ENCODE measurements at places on chromosomes 7 and 10.

GRCh38 chr7:25244254-25245033 lies 16.2 kb upstream of the NPVF start:
- no peak for DNase-seq

DNA sequence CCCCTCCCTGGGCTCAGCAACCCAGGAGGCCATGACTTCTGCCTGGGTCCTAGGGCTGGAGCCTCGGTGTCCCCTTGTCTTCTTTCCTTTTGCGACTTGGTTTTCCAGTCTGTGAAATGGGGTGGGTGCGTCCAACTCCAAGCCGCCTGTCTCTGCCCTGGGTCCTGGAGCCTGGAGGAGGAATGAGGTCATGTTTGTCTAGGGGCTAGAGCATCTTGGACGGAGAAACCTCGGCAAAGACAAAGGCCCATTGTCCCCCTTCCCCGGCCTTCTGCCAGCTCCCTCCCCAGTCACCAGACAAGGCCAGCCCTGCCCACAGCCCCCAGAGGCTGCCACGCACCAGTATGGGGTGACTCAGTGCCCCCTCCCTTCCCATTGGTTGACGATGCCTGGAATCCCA lies 39.8 kb upstream of the ELN start:
- no peak for DNase-seq

GRCh38 chr7:136324073-136324704 lies 347.0 kb upstream of the MTPN start:
- no peak for DNase-seq

GRCh38 chr7:45564485-45564884 lies 9.7 kb upstream of the ADCY1 start:
- no peak for DNase-seq

- no peak for DNase-seq
Observed at GRCh38 chr10:69239816-69240434, 19.8 kb downstream of the HKDC1 start.

- no peak for DNase-seq
Observed at GRCh38 chr7:81839708-81840369, 70.0 kb upstream of the HGF start.

- no peak for DNase-seq
Observed at GRCh38 chr7:44757311-44757710, 8.7 kb downstream of the ZMIZ2 start.

DNA sequence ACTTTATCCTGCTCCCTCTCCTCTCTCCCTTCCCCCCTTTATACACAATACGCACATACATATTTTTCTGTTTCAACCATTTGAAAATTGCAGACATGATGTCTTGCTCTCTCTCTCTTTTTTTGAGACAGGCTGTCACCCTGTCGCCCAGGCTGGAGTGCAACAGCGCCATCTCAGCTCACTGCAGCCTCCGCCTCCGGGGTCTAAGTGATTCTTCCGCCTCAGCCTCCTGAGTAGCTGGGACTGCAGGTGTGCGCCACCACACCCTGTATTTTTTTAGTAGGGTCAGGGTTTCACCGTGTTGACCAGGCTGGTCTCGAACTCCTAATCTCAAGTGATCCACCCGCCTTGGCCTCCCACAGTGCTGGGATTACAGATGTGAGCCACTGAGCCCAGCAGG lies 38.5 kb downstream of the KLHDC10 start:
- no peak for DNase-seq

GRCh38 chr7:1842321-1843221 lies 172.5 kb downstream of the ELFN1 start:
- DNase-seq: no peak

- peak; percentile 73 for DNase-seq
Observed at GRCh38 chr7:74449809-74450397, 3.8 kb upstream of the GTF2IRD1 start.

DNA sequence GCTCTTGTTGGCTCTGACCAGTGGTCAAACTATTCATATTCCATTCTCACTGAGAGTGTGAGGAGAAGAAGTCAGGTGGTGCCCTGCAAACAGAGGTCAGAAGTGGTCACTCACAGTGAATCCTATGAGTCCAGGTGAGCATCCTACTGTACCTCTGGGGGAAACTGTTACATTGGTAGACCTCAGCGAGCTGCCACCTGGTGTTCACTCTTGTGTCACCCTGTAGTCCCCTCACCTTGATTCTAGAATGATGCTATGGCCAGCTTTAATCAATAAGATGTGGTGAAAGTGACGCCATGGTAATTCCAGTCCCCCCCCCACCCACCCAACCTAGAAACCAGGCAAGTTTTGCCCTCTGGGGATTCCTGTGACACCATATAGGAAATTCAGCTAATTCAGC lies 1.2 kb upstream of the AMPH start:
- no peak for DNase-seq

- DNase-seq: no peak
Observed at GRCh38 chr10:113360870-113361269, 192.0 kb upstream of the HABP2 start.

DNA sequence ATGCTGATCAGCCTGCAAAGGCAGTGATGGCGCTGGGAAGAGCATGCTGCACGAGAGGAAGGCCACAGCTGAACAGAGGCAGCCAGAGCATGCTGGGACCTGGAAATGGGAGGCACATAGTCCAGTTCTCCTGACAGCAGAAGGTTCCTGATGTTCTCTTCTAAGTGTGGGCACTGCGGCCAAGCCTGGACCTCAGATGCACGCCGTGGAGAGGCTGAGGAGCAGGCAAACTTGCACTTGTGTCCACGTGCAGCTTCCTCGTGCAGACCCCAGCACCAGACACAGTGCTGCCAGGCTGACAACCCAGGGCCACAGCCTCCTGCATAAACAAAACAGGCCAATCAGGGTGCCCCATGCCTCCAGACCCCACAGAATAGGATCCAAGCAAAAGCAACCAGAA lies 93.5 kb upstream of the LANCL2 start:
- no peak for DNase-seq

DNA sequence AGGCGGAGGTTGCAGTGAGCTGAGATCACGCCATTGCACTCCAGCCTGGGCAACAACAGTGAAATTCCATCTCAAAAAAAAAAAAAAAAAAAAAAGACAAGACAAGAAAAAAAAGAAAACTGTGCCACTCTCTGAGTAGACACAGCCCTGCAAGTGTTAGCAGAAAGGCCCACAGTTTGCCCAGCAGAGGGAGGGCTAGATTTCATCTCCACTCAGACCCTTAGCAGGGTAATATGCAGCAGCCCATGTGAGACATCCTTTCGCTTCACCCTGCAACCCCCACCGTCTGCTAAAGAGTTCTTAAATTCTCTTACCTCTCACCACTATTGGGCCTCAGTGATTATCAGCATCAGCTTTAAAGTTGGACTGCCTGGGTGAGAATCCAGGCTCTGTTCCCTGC lies 38.2 kb downstream of the CTNNA3 start:
- no peak for DNase-seq

- no peak for DNase-seq
Observed at GRCh38 chr7:137996386-137996851, 5.5 kb downstream of the CREB3L2 start.

DNA sequence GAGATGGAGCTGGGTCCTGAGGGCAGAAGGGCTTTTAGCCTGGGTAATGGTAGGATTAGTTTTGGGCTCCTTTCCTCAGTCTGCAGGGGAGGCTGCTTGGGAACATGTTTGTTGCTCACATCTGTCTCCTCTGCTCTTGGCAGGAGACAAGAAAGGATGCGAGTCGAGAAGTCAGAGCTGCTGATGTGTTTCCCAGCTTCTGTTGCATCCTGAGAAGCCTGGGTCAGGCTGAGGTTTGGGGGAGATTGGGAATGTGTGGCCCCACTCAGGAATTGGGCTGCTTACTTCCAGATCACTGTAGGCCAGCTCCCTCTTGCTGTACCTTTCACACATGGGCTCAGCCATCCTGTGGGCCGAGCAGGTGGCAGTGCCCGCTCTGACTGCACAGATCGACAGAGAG lies 79.2 kb downstream of the CCNY start:
- no peak for DNase-seq

GRCh38 chr10:28169525-28169924 lies 133.3 kb downstream of the MPP7 start:
- no peak for DNase-seq

DNA sequence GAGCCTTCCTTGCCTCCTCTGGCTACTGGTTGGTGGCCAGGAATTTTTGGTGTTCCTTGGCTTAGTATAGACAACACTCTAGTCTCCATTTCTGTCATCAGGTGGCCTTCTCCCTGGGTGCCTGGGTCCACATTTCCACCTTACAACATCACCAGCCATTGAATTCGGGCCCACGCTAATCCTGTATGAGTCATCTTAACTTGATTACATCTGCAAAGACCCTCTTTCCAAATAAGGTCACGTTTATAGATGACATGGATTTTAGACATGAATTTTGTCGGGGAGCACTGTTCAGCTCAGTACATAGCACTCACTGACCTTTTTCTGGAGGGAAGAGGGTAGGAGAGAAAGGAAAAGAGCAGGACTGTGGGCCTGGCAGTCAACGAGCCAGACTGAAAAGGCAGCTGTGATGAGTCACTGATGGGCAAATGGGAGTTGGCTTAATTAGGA lies 39.4 kb downstream of the MMRN2 start:
- no peak for DNase-seq

GRCh38 chr10:122019414-122019975 lies 30.5 kb downstream of the TACC2 start:
- no peak for DNase-seq

- DNase-seq: no peak
Observed at GRCh38 chr7:156470399-156471320, 169.9 kb upstream of the RNF32 start.

DNA sequence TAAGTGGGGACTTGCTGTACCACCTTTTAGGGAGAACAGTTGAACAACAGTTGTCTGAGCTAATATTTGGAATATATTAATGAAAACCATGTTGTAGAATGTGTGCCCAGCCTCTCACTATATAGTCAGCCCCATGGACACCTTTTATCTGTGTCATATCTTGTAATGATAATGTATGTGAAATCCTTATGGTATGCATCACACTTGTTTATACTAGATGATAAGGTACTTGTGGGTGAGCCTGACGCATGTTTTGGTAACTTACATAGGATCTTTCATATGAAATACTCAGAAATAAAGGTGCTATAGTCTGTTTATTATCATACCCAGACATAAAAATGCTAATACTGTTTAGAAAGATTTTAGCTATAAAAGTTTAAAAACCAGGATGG lies 32.8 kb downstream of the CAMK1D start:
- no peak for DNase-seq

DNA sequence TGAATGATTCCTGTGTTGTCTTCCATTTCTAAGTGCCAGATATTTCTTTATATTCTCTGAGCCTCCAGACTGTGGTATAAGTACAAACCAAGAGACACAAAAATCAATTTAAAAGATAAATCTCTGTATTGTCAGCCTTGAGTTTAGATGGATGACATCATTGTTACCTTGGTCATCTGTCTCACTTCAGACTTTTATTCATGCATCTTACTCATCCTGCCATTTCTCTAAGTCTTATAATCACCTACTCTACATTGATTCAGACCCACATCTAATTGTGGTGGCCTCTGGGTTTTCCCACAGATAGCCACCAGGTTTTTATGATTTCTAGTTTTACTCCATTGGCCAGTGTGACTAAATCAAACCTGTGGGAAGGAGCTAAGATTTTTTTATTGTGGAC lies 26.8 kb upstream of the HDAC9 start:
- no peak for DNase-seq

GRCh38 chr7:96547371-96547811 lies 162.3 kb downstream of the SEM1 start:
- no peak for DNase-seq

- DNase-seq: no peak
Observed at GRCh38 chr10:80289451-80290287, at the start of gene MAT1A. Gene MAT1A, minus strand, starts transcription at chr10:80289658. Its CDS starts 235 bp downstream, at chr10:80289423.

All from activated T-cell treated with anti-CD3 and anti-CD28 coated beads, Interleukin-2, amount 50 U/mL, for 4 hours (primary cell).